ENCODE measurements at places on chromosomes 6 and 20.

GRCh38 chr20:531608-532007, 12.0 kb downstream of the CSNK2A1 start:
- DNase-seq = no peak

- no peak for DNase-seq
Observed at GRCh38 chr6:43274916-43275597, 23.0 kb upstream of the SLC22A7 start.

GRCh38 chr6:163857421-163857820, 442.9 kb downstream of the QKI start:
- DNase-seq = no peak

GRCh38 chr20:14582855-14583254, 245.4 kb upstream of the FLRT3 start:
- DNase-seq = no peak

DNA sequence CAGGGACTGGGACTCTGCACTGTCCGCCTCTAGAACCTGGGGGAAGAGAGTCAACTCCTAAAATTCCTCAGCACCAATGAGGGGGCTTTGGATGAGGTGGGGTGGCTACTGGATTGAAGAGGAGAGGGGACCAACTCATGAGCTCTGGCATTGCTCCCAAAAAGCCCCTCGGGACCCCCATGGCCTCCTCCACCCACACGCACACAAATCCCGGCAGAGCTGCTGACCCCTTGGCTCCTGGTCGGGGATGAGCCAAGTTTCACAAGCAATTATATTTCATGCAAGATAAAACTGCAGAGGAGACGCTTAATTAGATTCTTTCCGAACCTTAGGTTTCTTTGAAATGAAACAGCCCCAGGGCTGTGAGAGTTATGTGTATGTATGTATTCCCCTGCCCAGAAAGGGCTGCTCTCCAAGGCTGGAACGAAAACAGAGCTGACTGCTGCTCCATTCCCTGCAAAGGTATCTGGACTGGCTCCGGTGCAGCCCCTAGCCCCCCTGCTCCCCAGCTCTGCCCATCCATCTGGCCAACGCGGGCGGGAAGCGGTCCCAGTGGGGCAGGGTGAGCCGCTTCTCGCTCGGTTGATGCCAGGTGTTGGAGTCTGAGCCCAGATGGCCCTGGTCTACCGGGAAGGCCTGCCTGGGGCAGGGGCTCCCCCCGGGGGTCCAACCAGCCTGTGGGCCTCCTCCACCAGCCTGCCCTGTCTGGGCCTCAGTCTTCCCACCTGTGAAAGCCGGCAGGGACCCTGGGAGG, 46.8 kb upstream of the STX16 start:
- no peak for DNase-seq

GRCh38 chr20:21396599-21397340, 556 bp downstream of the NKX2-4 start:
- DNase-seq = no peak

DNA sequence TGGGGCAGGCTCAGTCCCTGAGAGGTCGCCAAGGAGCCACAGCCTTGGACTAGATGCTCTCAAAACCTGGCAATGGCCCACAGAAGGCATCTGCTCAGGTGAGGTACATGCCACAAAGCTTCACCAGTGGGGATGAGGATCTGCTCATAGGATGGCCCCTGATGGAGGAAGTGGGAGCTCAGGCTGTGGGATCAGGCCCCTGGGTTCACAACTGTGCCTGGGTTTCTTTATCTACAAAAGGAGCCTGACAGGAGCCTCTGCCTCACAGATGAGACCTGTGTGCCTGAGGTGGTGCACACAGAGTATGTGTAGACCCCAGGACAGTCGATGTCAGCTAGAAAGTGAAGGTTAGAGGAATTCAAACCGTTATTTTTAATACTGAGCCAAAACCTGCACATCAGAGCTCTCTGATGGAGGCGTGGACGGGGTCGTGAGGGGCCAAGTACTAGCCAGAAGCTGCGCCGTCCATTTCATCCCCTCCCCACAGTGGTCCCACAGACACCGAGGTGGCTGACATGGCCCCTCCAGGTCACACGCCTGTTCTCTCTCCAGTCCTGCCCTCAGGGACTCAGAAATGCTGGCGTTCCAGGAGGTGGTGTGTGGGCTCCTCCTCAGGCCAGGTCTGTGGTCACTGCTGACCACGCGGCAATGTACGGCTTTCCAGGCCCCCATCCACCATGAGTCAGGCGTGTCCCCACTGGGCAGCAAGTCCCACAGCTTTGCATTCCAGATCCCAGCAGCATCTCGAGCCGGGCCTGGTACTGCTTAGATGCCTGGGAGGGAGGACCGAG, 33.3 kb downstream of the NTSR1 start:
- no peak for DNase-seq

DNA sequence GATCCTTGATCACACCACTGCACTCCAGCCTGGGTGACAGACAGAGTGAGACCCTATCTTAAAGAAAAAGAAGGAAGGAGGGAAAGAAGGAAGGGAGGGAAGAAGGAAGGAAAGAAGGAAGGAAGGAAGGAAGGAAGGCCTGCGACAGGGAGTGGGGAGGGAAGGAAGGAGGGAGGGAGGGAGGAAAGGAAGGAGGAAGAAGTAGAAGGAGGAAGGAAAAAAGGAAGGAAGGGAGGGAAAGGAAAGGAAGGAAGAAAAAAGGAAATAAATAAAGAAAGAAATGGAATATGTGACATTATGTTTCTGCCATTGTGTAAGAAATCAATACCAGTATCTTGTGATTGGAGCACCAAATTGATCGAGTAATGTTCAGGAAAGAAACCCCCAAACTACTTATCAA, 16.2 kb downstream of the PHACTR2 start:
- DNase-seq = no peak

DNA sequence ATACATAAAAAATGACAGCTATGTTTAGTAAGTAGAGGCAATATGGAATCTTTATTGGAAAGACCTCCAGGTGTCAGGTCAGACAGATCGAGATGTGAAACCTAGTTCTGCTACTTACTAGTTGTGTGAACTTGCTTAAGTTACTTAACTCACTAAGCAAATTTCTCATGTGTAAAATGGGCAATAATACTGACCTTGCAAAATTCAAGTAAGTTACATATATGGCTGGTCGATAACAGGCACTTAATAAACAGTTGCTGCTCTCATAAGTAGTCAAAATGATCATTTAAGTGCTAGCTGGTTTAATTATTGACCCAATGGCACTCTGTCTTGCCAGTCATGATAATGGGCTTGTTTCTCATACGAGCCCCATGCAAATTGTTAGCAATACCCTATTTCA, 46.0 kb downstream of the VGLL2 start:
- DNase-seq = no peak

DNA sequence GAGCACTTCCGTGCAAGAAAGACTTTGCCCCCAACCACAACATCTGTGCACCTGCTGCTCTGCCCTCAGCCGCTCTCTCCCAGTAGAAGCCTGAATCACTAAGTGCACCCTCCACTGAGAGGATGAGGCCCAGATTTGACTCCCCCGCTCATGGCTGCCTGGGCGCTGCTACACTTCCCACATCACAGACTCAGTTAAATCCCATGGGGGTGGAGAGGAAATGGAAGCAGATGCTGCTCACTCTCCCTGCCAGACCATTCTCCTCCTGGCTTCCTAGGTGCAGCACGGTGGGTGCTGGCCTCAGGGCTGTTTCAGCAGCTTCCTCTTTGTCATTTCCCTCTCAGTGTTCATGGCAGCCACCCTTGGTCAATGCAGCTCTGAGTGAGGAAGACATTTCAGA, 4.8 kb downstream of the CST5 start:
- no peak for DNase-seq
